Bronchial epithelial cell (primary cell): ENCODE measurements at places on chromosomes 13 and 19. TPM values are rescaled to one million over a fixed set of nuclear protein-coding genes. Genes with fewer than 3 reads are reported as not detected.

ZNF471 gene
- 1.3 and 3.1 TPM in 2 replicates for total RNA-seq

EPSTI1 gene
- total RNA-seq = 0.53 and 1.2 TPM in 2 replicates

STOML3 gene
- not detected in 2 replicates for total RNA-seq

LRRC4B gene
- total RNA-seq = not detected in 2 replicates

TTYH1 gene
- total RNA-seq = 0.26 TPM in 1 of 2 replicates, not detected in the other

STARD13 gene
- total RNA-seq = 1.0 and 2.1 TPM in 2 replicates

ZNF93 gene
- total RNA-seq = 2.7 and 3.2 TPM in 2 replicates

COL5A3 gene
- total RNA-seq = 0.51 and 0.79 TPM in 2 replicates

SMIM44 gene
- total RNA-seq = not detected in 2 replicates

SLC39A3 gene
- total RNA-seq = 24.0 and 38.9 TPM in 2 replicates

IRGC gene
- total RNA-seq = not detected in 2 replicates

HOMER3 gene
- total RNA-seq = 79.0 and 129 TPM in 2 replicates

USHBP1 gene
- total RNA-seq = 0.13 TPM in 1 of 2 replicates, not detected in the other

TPP2 gene
- 22.4 and 25.5 TPM in 2 replicates for total RNA-seq

IRF3 gene
- total RNA-seq = 97.9 and 128 TPM in 2 replicates

ZNF723 gene
- not detected in 2 replicates for total RNA-seq

CFAP97D2 gene
- total RNA-seq = not detected in 2 replicates

PCDH20 gene
- 0.26 and 0.38 TPM in 2 replicates for total RNA-seq

UHRF1 gene
- total RNA-seq = 2.4 and 5.3 TPM in 2 replicates
